ENCODE measurements at places on chromosomes 7 and 10. TPM values are rescaled to one million over a fixed set of nuclear protein-coding genes. Genes with fewer than 3 reads are reported as not detected.

HIP1 gene
- total RNA-seq, result 47.5 TPM

CHST15 gene
- 20.4 TPM for total RNA-seq

DNAH11 gene
- 0.75 TPM for total RNA-seq

- H3K4me3 ChIP-seq, result no peak overlapping the region
- no peaks in the 10 kb centered on the region for H3K36me3 ChIP-seq
- H3K4me1 ChIP-seq, result no peaks in the 10 kb centered on the region
- no peak for DNase-seq
- no peak overlapping the region for H3K27ac ChIP-seq
Measured at GRCh38 chr7:38506004-38506403, 125.2 kb downstream of the AMPH start.

GRCh38 chr10:13502380-13502779, 26.4 kb downstream of the BEND7 start:
- no peaks in the 10 kb centered on the region for H3K27me3 ChIP-seq
- H3K4me1 ChIP-seq, result no peaks in the 10 kb centered on the region
- DNase-seq, result no peak
- H3K27ac ChIP-seq, result no peak overlapping the region
- H3K4me3 ChIP-seq, result no peak overlapping the region
- H3K36me3 ChIP-seq, result peaks cover 4% of the 10 kb centered on the region

DNA sequence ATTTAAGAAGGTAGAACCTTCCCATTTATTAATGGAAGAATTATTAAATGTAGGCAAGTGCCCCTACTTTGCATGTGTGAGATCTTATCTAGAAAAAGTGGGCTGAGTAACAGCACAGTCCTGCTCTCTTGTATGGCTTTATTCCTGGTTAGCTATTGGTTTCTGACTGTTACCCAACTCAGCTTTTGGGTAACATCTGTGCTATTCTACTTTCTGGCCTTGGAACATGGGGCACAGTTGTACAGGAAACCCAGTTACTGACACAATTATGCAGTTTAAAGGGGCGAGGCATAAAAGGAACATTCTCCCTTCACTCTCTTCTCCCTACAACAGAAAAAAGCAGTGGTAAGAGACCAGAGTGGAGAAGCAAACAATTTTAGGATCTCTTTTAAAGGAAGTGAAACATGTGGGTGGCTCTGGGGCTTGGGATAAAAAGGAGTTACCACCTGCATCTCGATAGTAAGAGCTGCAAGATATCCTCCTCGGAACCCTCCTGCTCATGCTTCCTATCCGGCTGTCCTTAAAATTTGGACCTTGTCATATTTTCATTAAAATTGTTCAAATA, 16.0 kb downstream of the NUDT5 start:
- H3K4me3 ChIP-seq, result no peak overlapping the region
- H3K36me3 ChIP-seq, result peaks cover 32% of the 10 kb centered on the region
- no peak for DNase-seq
- H3K27me3 ChIP-seq, result no peaks in the 10 kb centered on the region
- no peak overlapping the region for H3K27ac ChIP-seq

DNA sequence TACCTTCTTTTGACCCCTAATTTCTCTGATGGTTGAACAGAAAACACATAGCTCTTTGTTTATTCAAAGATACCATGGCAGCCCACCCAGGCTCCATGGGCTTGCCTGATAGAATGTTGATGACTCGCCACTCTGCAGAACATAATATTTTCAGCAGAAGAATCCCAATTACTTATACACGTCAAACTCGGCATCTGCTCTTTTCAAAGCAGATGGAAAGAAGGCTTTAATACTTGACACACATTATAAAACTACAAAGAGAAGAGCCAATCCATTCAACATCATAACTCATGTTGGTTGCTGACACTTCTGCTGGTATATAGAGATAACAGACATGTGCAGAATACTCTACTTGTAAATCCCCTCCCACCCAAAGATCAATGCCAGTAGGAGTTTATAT, 69.0 kb downstream of the FOXI2 start:
- H3K36me3 ChIP-seq, result no peaks in the 10 kb centered on the region
- no peaks in the 10 kb centered on the region for H3K4me1 ChIP-seq
- no peak for DNase-seq
- H3K4me3 ChIP-seq, result no peak overlapping the region
- H3K27me3 ChIP-seq, result no peaks in the 10 kb centered on the region

GRCh38 chr10:89421018-89421476, 6.7 kb downstream of the IFIT5 start:
- DNase-seq, result no peak
- no peaks in the 10 kb centered on the region for H3K27me3 ChIP-seq
- no peak overlapping the region for H3K4me3 ChIP-seq
- no peak overlapping the region for H3K27ac ChIP-seq
- H3K4me1 ChIP-seq, result peaks cover 14% of the 10 kb centered on the region

All from ascending aorta (tissue), 2 donors.